ENCODE measurements at places on chromosomes 5 and 9.
A peak's percentile ranks its signal among the peaks of the same experiment; 100 is the strongest.

- DNase-seq = no peak
Measured at GRCh38 chr5:73705364-73705763, 79.4 kb downstream of the ARHGEF28 start.

- DNase-seq = no peak
Measured at GRCh38 chr9:7811677-7812076, 12.1 kb upstream of the DMAC1 start.

DNA sequence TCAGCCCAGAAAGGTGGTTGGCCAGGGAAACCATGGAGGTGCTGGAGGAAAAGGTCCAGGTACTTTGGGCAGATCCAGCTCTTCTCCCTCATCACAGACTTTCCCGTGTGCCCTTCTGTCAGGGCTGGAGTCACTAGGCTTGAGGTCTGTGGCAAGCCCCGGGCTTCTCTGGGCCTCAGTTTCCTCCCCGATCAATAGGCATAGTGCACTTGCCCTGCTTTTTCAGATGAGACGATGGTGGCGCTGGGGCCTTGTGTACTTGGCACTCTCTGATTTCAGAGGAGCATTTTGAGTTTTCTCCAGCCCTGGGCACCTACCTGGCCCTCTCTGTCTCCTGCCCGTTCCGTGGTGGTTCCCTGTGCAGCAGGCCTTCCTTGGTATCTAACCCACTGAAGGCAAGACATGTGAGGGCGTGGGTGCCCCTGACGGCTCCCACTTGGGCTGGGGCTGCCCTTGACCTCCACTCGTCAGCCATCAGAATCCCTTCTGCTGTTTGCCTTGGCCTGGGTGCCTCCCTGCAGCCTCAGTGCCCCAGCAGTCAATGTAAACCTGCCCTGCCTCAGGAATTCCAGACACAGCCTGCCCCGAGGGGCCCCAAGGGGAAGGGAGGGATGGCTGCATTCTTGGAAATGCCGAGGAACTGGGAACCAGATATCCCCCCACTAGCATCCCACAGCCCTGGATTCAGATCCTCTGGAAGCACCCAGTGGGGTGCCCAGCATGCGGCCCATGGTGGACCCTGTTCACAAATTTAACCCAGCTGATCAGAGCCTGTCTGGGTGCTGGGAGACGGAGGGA, 66.3 kb upstream of the COL5A1 start:
- DNase-seq = no peak

DNA sequence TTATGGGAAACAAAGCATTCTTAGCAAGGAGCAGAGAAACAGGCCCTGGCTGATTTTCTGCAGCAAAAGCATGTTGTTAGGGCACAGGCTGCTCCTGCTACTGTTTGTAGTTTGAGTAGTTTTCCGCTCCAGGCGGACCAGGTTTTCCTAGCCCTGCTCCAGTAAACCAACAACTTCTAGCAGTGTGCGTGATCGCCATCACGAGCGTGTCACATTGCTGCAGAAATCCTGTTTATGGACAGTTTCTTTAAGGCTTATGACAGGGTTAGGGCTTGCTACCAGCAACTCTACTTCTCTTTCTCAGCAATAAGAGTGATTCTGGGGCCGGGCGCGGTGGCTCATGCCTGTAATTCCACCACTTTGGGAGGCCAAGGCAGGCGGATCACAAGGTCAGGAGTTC, 803.9 kb upstream of the CDH10 start:
- no peak for DNase-seq

DNA sequence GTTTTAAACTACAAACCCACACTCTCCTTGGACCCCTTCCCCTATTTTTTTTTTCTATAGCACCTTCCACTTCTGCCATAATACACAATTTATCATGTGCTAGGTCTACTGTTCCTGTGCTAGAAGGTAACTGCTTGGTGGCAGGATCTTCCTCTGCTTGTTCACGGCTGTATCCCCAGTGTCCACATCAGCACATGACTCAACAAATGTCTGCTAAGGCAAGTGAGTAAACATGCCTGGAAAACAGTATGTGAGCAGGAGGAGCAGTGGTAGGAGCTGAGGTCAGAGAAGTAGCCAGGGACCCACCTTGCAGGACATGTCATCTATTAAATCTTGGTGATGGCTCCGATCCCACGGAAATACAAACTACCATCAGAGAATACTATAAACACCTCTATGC, 79.4 kb downstream of the AUH start:
- no peak for DNase-seq

GRCh38 chr9:70392189-70392588, 22.3 kb downstream of the KLF9 start:
- DNase-seq = peak; percentile 38

DNA sequence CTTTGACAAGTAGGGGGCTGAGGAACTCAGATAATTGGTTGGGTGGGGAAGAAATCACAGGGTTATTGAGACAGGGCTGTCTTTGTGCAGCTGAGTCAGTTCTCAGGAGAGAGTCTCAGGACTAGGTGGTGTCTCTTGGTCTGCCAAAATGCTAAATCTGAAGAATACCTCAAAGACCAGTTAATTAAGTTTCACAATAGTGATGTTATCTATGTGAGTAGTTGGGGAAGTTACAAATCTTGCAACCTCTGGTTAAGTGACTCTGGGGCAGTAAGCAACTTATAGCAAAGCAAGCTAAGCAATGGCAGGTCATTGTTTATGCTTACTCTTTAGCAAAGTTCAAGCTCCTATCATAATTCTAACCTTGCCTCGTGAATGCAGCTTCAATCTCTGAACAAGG, 53.6 kb downstream of the GIN1 start:
- DNase-seq = peak; percentile 1

- DNase-seq = no peak
Measured at GRCh38 chr5:131548176-131548575, 86.9 kb downstream of the RAPGEF6 start.

- DNase-seq = no peak
Measured at GRCh38 chr5:72171667-72172066, 64.4 kb downstream of the MAP1B start.

DNA sequence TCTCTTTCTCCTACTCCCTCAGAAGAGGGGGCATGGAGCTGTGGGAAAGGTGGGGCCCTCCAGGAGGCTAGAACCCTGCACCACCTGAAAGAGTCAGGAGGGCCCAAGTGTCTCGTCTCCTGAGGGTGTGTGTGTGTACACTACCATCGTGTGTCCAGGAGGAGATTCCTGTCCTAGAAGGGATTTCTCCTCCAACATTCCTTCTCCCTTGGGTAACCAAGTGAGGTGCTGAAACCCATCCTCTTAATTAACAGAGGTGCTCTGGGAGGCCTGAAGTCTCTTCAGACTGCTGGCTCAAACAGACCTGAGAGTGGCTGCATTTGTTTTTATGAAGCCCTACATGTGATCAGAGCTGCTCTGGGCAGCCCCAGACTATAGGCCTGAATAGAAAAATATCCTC, 61.1 kb upstream of the FAM169A start:
- DNase-seq = no peak

- no peak for DNase-seq
Measured at GRCh38 chr9:134629586-134630392, 11.8 kb upstream of the COL5A1 start.

DNA sequence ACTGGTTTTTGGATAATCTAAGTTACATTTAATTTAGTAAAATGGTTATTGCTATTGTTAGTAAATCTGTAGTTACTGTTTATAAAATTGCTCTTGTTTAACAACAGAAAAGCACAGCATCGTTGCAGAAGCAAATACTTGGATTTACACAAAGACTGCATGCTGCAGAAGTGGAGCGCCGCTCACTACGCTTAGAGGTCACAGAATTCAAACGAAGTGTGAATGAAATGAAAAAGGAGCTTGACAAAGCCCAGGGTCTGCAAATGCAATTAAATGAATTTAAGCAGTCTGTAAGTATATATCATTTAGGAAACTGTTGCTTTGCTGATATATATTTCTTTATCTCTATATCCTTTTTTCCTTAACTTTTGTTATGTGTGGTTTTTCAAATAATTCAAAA, 226.0 kb downstream of the CCDC171 start:
- no peak for DNase-seq

- DNase-seq = no peak
Measured at GRCh38 chr5:152551061-152551460, 146.0 kb upstream of the NMUR2 start.

GRCh38 chr9:136111910-136112309, 6.8 kb downstream of the TMEM250 start:
- no peak for DNase-seq

GRCh38 chr9:98539954-98540353, 168.8 kb downstream of the GABBR2 start:
- peak; percentile 73 for DNase-seq

DNA sequence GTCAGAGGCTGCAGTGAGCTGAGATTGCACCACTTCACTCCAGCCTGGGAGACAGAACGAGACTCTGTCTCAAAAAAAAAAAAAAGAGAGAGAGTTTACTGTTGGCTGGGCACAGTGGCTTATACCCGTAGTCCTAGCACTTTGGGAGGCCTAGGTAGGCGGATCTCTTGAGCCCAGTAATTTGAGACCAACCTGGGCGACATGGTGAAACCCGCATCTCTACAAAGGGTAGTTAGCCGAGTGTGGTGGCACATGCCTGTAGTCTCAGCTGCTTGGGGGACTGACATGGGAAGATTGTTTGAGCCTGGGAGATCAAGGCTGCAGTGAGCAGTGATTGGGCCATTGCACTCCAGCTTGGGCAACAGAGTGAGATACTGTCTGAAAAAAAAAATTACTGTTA, 12.6 kb downstream of the HABP4 start:
- no peak for DNase-seq

DNA sequence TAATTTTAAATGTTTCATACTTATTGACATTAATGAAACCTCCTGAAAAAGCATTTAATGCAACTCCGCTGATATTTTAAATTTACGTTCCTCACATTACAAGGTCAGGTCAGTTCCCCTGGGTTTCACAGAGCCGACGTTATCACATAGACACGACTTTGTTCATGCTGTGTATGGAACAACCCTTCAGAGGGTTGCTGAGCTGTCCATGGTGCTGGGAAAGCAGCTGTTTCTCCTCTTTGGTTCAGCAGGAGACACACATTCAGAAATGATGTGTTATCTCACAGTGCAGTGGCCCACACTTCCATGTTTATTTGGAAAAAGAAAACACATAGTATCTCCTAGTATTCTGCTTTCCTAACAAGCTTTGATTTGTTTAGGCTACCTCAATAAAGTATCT, 53.5 kb downstream of the PPP2R2B start:
- peak; percentile 52 for DNase-seq

GRCh38 chr9:121489344-121489743, 10.3 kb downstream of the GGTA1 start:
- DNase-seq = no peak

DNA sequence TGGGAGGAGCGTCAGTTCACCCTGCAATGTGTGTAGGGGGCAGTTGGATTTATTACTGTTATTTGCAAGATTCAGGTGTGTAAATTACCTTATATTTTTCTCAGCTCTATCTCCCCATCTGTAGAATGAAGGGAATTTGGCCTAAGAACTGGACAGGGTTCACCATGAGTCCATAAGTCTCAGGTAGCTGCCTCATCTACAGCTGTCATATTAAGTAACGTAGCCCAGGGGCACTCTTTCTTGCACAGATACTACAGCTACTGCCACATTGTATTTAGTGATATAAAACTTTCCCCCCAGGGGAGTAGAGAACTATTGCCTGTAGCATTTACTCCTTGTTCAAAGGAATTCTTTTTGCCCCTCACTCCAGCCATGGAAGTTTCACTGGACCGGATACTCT, 301.4 kb upstream of the ZNF608 start:
- no peak for DNase-seq

DNA sequence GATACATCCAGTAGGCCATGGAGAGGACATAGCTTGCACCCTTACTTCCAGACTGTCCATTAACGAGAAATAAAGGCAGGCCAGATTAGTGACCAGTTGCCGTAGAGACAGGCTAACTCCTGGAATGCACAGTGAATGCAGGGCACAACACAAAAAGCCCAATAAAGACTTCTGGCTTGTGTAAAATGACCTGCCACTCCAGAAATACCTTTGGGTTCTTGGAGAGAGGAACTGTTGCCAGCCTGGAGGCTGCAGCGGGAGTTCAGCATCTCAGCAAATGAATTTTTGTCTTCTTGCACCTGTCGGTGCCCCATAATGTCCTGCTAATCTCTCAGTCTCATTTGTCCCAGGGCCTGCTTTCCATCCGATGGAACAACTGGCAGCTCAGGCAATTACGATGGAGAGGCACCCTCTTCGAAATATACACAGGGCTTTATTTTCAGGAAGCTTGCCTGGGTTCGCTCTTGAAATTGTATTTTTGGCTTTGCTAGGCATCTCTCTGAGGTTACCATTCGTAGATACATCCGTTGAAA, 538.8 kb upstream of the ZNF462 start:
- no peak for DNase-seq

DNA sequence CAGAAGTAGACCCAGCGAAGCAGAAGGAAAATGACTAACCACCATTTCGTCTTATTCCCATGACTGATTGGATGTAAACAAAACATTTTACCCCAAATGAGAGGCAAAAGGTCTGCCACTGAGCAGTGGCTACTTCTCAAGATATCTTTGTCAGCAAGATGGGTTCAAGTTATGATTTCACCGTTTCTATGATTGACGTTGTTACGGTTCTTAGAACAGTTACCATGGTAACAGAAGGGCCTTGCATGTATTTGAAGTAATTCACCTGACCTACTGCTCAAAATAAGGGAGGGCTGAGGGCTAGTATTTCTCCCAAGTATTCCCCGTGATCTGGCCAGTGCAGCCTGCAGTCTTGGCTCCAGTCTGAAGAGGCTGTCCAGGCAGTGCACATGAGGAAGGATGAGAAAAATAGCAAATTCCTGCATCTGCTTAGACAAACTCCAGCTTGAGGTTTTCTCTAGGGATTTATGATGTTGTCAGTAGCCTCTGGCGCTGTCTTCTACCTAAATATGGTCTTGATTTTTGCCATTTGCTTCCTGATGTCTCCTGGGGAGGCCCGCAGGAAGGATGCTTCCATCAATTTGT, 372.7 kb downstream of the TMEM38B start:
- no peak for DNase-seq

DNA sequence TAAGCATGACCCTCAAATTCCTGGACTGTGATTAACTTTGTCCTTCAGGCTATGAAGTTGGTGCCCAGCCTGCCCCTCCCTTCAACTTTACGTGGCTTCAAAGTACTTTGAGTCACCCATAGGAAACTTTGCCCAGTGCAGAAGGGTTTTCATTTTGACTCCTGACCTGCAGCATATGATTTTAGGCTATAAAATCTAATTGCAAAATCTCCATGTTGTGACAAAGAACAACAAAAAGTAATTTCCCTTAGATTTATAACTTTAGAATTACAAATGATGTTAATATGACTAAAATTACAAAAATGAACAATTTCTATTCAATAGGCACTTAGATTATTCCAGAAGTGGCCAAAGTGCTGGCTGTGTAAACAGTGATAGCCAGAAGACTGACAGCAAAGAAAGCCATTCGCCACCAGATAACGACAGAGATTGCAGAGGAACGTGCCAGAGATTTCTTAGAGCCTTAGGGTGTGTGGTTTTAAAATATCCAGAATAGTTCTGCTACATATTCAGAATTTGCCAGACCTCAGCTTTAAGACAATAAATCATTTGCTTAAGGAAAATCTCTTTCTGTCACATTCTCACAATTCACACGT, 197.4 kb downstream of the SEMA5A start:
- DNase-seq = no peak

Measured in suppressor macrophage (primary cell).